Activated CD4-positive, alpha-beta T cell treated with anti-CD3 and anti-CD28 coated beads, Interleukin-10, Interleukin-2, amounts not matched to agents 100 ng/mL and 50 ng/mL, durations not matched to agents 16 hours and 8 hours (primary cell): ENCODE measurements at places on chromosomes 2 and 18.

GRCh38 chr2:118165595-118165994 lies 77.3 kb downstream of the INSIG2 start:
- no peak for DNase-seq

- DNase-seq = no peak
Observed at GRCh38 chr2:36451512-36451911, 95.9 kb downstream of the CRIM1 start.

- no peak for DNase-seq
Observed at GRCh38 chr18:72935744-72936143, 68.0 kb upstream of the NETO1 start.

DNA sequence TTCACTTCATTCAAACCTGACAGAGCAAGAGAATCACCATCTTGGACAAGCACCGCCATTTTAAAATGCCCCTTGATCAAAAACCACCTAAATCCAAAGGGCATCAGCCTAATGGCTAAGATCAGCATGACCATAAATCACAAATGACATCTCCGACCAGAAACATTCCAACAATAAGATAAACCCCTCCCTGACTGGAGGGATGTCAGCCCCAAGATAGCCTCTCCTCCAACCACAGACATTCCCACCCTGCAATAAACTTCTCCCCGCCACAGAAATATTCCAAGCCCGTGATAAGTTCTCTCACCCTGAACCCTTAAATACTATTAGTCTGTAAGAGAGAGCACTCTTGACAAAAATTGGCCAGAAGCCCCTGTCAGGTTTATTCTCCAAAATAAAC lies 21.6 kb upstream of the LYPD1 start:
- no peak for DNase-seq

DNA sequence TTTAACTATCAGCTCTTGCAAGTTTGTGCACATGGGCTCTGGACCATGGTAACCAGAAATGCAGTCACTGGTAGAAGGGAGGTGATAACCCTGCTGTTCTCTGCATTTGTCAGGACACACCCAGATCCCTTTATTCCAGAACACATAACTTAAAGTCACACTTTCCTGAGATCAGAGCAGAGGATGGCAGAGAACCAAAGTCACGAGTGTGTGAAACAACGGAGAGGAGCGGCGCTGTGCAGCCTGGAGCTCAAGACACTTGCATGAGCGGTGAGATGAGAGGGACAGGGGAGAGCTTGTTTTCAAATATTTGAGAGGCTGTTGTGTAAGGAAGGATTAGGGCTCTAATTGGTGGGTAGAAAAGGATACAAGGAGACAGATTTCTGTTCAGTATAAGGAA lies 43.3 kb upstream of the AAK1 start:
- no peak for DNase-seq

DNA sequence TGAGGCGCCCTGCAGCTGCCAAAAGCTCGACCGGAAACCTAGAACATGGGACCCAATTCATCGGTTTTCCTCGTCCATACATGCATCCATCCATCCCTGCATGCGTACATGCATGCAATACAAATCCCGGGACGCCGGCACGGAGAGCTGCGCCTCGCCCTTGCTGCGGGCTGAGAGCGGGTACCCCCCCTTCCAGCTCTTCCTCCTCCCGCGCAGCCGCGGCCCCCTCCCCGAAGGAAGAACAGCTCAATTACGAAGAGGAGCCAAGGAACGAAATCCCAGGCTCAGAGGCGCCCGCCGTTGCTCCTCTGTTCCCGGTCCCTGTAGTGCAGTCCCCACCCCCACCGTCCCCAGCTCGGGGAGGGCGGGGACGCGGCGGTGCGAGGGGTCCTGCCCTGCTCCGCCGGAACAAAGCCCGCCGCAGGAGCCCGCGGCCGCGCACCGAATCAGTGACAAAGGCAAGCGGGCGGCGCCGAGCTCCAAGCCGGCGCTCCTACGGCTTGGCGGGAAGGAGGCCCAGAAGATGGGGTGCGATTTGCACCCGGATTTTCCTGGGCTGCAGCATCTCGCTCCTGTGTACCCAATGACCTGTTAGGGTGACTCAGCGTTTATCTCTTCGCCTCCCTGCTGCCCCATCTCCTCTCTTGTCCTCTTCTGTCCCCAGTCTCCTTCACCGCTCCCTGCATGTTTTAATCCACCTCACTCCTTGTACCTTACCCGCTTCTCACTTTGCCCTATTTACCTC lies 8.9 kb upstream of the POU3F3 start:
- DNase-seq = no peak

DNA sequence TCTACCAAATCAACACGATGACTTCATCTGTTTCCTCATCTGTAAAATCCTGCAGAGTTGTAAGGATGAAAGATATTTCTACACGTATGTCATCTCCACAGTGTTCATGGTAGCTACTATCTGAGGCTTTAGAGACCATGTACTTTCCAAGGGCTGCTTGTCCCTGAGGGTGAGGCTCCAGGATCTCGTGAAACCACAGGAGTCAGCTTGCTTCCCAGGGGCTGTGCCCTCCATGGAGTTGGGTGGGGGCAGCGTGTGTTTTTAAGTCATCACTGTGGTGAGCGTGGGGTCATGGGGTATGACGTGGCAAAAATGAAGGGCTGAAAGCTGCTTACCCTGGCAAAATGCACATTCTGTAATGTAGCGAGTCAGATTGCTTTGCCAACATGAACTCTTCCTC lies 81.6 kb downstream of the ASAP2 start:
- no peak for DNase-seq

DNA sequence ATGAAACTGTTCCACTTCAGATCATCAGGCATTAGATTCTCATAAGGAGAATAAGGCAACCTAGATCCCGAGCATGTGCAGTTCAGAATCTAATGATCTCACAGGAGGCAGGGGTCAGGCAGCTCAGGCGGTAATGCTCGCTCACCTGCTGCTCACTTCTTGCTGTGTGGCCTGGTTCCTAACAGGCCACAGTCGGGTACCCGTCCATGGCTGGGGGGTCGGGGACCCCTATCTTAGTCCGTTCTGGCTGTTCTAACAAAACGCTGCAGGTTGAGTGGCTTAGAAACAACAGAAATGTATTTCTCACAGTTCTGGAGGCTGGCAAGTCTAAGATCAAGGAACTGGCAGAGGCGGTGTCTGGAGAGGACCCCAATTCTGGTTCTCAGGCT lies 79.2 kb downstream of the ASB1 start:
- no peak for DNase-seq

GRCh38 chr2:229445019-229445418 lies 173.9 kb upstream of the PID1 start:
- DNase-seq = no peak

DNA sequence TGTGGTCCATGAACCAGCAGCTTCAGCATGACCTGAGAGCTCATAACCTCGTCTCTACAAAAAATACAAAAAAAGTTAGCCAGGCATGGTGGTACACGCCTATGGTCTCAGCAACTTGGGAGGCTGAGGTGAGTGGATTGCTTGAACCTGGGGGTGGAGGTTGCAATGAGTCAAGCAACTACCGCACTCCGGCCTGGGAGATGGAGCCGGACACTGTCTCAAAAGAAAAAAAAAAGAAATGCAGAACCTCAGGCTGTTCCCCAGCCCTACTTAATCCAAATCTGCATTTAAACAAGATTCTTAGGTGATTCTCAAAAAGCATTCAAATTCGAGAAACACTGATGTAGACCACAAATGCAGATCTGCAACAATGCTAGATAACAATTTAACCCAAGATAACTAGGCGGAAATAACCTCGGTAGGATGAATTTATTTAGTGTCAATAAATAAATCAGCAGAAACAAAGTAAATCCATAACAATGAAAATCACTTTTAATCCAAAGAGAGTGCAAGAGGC lies 203.5 kb downstream of the SP3 start:
- DNase-seq = no peak

GRCh38 chr18:77702686-77703085 lies 453.0 kb downstream of the GALR1 start:
- DNase-seq = peak; percentile 6

- DNase-seq = no peak
Observed at GRCh38 chr2:201628545-201628944, 14.8 kb downstream of the TMEM237 start.

- no peak for DNase-seq
Observed at GRCh38 chr2:99571533-99571932, 81.7 kb upstream of the REV1 start.

GRCh38 chr2:126778561-126779501 lies 119.9 kb upstream of the TEX51 start:
- no peak for DNase-seq
